ENCODE measurements at places on chromosomes 11 and 22. TPM values are rescaled to one million over a fixed set of nuclear protein-coding genes. Genes with fewer than 3 reads are reported as not detected.

MDK gene
- 10.9 TPM for total RNA-seq

GLYATL1 gene
- total RNA-seq = not detected

DLG2 gene
- 0.78 TPM for total RNA-seq

TBX10 gene
- total RNA-seq = not detected

LRRN4CL gene
- total RNA-seq = 0.14 TPM

PPP2R5B gene
- total RNA-seq = 20.3 TPM

CABP7 gene
- total RNA-seq = 0.07 TPM

CHRM4 gene
- total RNA-seq = 0.19 TPM

MMP27 gene
- total RNA-seq = not detected

CD151 gene
- 33.5 TPM for total RNA-seq

MMP1 gene
- total RNA-seq = not detected

RASGRP2 gene
- total RNA-seq = 250 TPM

TTC36 gene
- 0.83 TPM for total RNA-seq

CNTF gene
- total RNA-seq = 3.7 TPM

SCGB1C1 gene
- total RNA-seq = not detected

RAB39A gene
- total RNA-seq = not detected
